ENCODE measurements at places on chromosomes 6 and 20. TPM values are rescaled to one million over a fixed set of nuclear protein-coding genes. Genes with fewer than 3 reads are reported as not detected.

The NKAIN2 gene
- total RNA-seq, result not detected

The SPEF1 gene
- not detected for total RNA-seq

The CTAGE9 gene
- total RNA-seq, result not detected

The C2 gene
- 1.1 TPM for total RNA-seq

The TREML1 gene
- total RNA-seq, result not detected

The ZBTB12 gene
- total RNA-seq, result 9.9 TPM

The BMP7 gene
- total RNA-seq, result 0.13 TPM

The EYA4 gene
- not detected for total RNA-seq

The ACTL10 gene
- not detected for total RNA-seq

The SYNDIG1 gene
- total RNA-seq, result not detected

The TREM2 gene
- not detected for total RNA-seq

The CLVS2 gene
- total RNA-seq, result 0.13 TPM

The FAM209B gene
- total RNA-seq, result not detected

The RSPO4 gene
- 0.09 TPM for total RNA-seq

The MAPK13 gene
- total RNA-seq, result 0.69 TPM

The FKBP5 gene
- 104 TPM for total RNA-seq

The MUC21 gene
- total RNA-seq, result not detected

The DDO gene
- 0.09 TPM for total RNA-seq

The MCCD1 gene
- not detected for total RNA-seq

The ULBP3 gene
- total RNA-seq, result 0.38 TPM

The MUCL3 gene
- not detected for total RNA-seq

The SH3BGRL2 gene
- 10.8 TPM for total RNA-seq

The SEMG1 gene
- total RNA-seq, result not detected

The BNIP5 gene
- not detected for total RNA-seq

The SPDEF gene
- 0.11 TPM for total RNA-seq

The RIMS1 gene
- not detected for total RNA-seq

The RAET1L gene
- total RNA-seq, result not detected

The NECAB3 gene
- 57.1 TPM for total RNA-seq

The BPIFA1 gene
- not detected for total RNA-seq

The LAMA2 gene
- total RNA-seq, result 0.91 TPM

The TMEM244 gene
- total RNA-seq, result not detected

The HLA-DRB1 gene
- total RNA-seq, result 0.78 TPM

The RAD21L1 gene
- total RNA-seq, result 1.3 TPM

The MRAP2 gene
- total RNA-seq, result 7.4 TPM
